ENCODE measurements at places on chromosomes 6 and 20.

GRCh38 chr6:85405175-85405852 lies 44.6 kb upstream of the NT5E start:
- DNase-seq: peak; percentile 39

DNA sequence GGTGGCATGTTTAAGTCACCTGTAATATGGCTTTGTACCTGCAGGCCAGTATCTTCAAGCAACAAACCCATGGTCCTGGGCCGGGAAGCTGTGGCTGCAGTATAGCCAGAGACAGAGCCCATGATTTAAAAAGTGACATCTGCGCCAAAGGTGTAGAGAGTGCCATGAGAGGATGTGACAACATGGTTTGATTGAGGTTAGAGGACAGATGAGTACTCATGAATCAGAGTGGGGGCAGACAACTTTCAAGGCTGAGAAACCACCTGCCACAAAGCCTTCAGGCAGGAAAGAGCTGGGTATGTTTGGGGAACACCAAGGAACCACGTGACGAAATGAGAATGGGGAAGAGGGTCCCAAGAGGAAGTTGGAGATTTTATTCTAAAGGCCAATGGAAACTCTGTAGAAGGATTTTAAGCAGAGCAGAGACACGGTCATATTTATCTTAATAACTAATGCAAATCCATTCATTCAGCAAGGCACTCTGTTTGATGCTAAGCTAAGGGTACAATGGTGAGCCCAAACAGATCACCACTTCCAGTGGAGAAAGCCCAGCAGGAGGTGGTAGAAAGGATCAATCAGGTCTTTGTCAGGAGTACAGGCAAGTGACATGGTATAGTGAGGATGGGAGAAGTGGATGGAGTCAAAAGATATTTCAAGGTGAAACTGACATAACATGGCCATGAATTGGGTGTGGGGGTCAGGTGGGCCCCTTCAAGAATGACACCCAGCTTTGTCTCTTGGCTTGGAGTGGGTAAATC lies 3.4 kb upstream of the MICAL1 start:
- no peak for DNase-seq

DNA sequence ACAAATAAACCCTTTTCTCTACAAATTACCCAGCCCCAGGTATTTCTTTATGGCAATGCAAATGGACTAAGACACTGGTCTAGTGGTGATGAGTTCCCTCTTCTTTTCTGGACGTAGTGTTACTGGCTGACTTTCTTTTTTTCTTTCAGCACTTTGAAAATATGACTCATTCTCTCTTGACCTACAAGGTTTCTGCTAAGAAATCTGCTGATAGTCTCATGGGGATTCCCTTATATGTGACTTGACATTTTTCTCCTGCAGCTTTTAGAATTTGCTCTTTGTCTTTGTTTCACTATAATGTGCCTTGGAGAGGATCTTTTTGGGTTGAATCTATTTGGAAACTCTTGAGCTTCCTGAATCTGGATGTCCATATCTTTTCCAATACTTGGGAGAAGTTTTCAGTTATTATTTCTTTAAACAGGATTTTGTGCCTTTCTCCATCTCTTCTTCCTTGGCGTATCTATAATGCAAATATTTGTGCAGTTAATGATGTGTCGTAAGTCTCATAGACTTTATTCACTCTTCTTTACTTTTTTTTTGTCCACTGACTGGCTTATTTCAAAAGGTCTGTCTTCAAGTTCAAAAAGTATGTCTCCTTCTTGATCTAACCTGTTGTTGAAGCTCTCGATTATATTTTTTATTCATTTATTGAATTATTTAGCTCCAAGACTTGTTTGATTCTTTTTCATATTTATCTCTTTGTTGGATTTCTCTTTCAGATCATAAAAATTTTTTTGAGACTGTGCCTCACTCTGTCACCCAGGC lies 42.2 kb upstream of the TPD52L1 start:
- no peak for DNase-seq

- no peak for DNase-seq
Observed at GRCh38 chr6:10307028-10307427, 107.8 kb downstream of the TFAP2A start.

GRCh38 chr6:39208223-39208739 lies 21.0 kb downstream of the KCNK5 start:
- no peak for DNase-seq

- DNase-seq: no peak
Observed at GRCh38 chr20:20736303-20736702, 23.9 kb upstream of the RALGAPA2 start.

GRCh38 chr20:46275091-46275490 lies 33.2 kb downstream of the CDH22 start:
- DNase-seq: no peak

- DNase-seq: no peak
Observed at GRCh38 chr6:53344969-53345368, 3.8 kb downstream of the ELOVL5 start.

DNA sequence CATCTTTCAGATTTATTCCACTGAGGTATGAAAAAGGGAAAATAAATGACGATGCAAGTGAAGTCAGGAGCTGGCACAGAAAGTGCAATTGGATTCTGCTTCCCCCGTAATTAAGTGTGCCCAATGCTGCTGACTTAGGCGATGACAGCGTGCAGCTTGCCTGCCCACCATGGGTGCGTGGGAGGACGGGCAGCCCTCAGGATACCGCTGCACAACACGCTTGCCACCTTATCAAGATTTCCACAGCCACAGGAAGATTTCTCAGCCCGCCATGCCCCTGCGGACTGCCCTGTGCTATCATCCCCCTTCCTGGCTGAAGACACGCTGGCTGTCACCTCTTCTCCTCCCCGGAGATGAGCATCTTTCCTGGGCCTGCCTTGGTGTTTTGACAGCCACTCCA lies 103.3 kb upstream of the BACH2 start:
- DNase-seq: no peak

- DNase-seq: no peak
Observed at GRCh38 chr20:46583411-46584214, 33.2 kb upstream of the OCSTAMP start.

DNA sequence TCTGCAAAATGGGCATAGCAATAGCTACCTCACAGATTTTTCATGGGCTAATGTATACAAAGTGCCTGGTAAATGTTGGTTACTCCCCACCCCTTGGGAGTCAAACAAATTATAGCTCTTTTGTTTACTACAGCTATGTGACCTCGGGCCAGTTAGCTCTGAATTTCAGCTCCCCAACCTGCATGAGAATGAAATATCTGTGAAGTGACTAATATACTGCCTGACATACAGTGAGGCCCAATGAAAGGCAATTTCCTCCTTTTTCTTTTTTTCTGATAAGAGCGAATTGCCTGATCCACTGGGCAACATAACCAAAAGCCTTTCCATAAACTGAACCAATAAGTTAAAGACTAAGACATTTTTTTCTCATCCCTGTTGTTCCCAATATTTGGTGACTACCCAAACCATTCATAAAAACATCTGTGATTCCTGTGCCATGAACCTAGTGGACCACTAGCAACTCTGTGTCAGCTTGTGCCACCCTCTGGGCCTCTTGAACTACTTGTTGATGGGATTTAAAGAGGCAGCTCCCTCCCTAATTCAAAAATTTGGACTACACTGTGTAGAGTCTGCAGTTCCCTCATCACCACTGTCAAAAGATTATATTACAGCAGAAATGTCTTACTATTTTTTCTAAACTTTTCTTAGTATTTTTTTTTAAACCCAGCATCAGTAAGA lies 91.9 kb upstream of the TMEM30A start:
- no peak for DNase-seq

DNA sequence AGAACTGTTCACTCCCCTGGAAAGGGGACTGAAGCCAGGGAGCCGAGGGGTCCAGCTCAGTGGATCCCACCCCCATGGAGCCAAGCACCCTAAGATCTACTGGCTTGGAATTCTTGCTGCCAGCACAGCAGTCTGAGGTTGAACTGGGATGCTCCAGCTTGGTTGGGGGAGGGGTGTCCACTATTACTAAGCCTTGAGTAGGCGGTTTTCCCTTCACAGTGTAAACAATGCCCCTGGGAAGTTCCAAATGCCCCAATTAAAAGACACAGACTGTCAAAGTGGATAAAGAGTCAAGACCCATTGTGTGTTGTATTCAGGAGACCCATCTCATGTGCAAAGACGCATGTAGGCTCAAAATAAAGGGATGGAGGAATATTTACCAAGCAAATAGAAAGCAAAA lies 150.2 kb downstream of the LPA start:
- DNase-seq: no peak

GRCh38 chr20:9993137-9993536 lies 41.6 kb upstream of the ANKEF1 start:
- DNase-seq: no peak

DNA sequence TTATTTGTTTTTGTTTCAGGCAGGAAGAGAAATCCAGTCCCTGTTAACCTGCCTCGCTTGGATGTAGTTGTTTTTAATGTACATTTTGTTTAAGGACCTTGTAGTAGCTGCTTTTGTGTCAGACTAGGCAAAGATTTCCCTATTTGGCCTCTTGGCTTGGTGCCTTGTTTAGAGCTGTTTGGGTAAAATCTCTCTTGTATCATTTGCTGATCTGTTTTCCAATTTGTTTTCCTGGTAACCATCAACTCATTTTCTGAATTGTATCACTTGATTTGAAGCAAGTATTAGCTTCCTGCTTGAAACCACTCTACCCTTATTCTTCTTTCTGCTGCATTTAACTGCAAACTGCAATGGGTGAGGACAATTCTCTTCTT lies 160.7 kb downstream of the ZFAND3 start:
- no peak for DNase-seq

DNA sequence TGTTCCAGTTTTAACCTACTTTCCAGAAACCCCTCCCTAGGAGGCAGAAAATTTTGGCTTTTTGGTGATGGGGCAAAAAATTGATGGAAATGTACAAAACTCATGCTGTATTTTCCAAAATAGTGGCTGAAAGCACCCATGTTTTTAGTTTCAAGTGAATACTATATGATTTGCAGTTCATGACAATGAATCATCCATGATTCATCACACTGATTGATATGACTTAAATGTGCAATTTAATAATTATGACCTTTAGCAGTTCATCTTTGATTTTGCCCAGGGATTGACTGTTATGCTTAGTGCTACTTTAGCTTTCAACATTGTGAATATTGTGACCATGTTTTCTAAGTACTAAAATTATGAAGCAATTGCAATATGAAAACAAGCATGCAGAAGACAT lies 478.7 kb downstream of the HTR1B start:
- no peak for DNase-seq

- peak; percentile 37 for DNase-seq
Observed at GRCh38 chr20:2005831-2006426, 12.1 kb upstream of the PDYN start.

- no peak for DNase-seq
Observed at GRCh38 chr6:43089467-43089866, 13.4 kb downstream of the PTK7 start.

DNA sequence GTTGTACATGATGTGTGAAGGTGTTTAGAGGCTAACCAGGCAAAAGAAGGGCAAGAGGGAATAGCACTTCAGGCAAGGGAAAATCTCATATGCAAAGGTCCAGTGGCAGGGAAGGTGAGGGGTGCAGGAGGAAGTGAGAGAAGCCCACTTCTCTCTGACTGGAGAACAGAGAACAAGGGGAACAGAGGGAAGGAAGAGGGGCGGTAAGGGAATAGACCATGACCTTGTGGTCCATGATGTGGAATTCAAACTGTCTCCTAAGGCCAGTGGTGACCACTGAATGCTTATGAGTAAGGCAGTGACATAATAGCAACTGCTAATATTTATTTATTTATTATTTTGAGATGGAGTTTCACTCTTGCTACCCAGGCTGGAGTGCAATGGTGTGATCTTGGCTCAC lies 20.6 kb upstream of the SLC9A8 start:
- DNase-seq: no peak

- DNase-seq: peak; percentile 48
Observed at GRCh38 chr6:71181565-71181964, 107.0 kb upstream of the OGFRL1 start.

DNA sequence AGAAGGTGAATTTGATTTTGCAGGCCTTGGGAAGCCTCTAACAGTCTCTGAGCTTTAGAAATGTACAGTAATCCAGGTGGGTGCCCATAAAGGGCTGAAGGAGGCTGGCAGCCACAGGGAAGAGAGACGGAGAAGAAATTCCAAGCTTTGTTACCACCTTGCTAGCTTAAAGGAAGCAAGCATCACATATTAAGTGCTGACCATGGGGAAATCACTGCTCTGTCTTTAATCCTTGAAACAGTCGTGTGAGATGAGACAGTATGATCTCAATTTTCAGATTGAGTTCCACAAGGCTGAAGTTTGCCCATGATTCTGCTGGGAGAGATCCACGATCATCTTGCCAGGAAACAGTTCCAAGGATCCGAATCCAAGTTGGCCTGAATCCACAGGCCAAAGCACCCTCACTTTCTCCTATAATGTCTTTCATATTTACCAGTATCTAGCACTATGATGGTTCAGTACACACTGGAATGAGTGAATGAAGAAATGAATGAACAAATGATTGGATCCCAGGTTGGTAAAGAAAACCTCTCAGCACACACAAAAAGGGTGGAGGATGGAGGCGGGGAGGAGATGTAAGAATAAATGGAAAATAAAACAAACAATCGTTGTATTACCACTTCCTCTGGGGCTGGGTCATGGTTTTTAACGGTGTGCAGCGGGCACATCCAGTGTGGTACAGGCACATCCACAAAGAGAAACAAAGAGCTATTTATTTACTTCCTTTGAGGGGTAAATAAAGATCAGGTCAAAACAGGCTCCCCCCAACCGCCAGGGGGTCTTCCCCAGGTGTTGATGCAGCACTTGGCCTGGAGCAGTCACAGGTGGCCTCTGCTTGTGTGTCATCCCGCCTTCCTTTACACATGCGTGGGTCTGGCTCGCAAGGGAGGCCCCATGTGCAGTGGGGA lies 28.2 kb upstream of the TAF8 start:
- DNase-seq: peak; percentile 7

GRCh38 chr6:160972111-160972510 lies 19.5 kb upstream of the MAP3K4 start:
- peak; percentile 78 for DNase-seq

- no peak for DNase-seq
Observed at GRCh38 chr20:49915118-49915379, 280 bp downstream of the SPATA2 start.

DNA sequence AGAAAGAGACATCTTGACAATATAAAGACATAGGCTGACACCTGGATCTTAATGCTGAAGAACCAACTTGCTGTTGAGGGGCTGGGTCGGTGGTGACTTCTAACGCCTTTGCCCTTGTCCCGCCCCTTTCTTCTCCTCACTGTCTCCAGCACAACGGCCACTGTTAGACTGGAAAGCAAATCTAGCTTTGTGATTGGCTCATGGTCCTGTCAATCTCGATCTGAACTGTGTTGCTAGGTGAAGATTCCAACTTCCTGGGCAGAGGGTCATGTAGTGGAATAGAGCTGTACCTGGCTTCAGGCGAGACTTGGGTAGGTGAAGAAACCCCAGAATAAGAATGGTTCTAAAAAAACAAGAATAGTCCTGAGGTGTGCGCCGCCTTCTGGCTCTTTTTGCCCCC lies at the start of gene PGK2:
PGK2 (minus strand) TSS at position 110 of the 400 bp plus-strand sequence; CDS start at position 12, 98 bp downstream.
- DNase-seq: peak; percentile 19

GRCh38 chr6:159180001-159180400 lies 10.8 kb downstream of the FNDC1 start:
- no peak for DNase-seq

- DNase-seq: peak; percentile 36
Observed at GRCh38 chr20:1330075-1330830, 1.3 kb upstream of the SDCBP2 start.

Data from MG63 (cell line).